ENCODE measurements at places on chromosomes 16 and 17. TPM values are rescaled to one million over a fixed set of nuclear protein-coding genes. Genes with fewer than 3 reads are reported as not detected.

Gene RHBDL3
- total RNA-seq: 4.1 TPM

Gene PITPNM3
- 2.2 TPM for total RNA-seq

Gene NOTUM
- total RNA-seq: 0.53 TPM

Gene NTN1
- total RNA-seq: 0.37 TPM

Gene GAST
- total RNA-seq: not detected

Gene TACO1
- 55.4 TPM for total RNA-seq

Gene PRDM7
- not detected for total RNA-seq

Gene MPV17L
- 6.9 TPM for total RNA-seq

Gene SPAG7
- 77.5 TPM for total RNA-seq

Gene CNTD1
- not detected for total RNA-seq

Gene GRAPL
- total RNA-seq: not detected

Gene DNAI2
- total RNA-seq: not detected

Gene C1QL1
- 30.6 TPM for total RNA-seq

Gene CSH1
- not detected for total RNA-seq

Gene DLX4
- 3.3 TPM for total RNA-seq

Gene CCL11
- not detected for total RNA-seq

Gene SLC39A11
- 14.3 TPM for total RNA-seq

Gene CRYM
- 2.1 TPM for total RNA-seq

Gene BOLA2B
- total RNA-seq: 131 TPM

Gene YBX2
- 0.56 TPM for total RNA-seq

Gene TNFRSF17
- not detected for total RNA-seq

Gene CCL7
- total RNA-seq: not detected

Gene PLA2G10
- total RNA-seq: 0.49 TPM

Gene MMP2
- total RNA-seq: 11.5 TPM

Gene ALG1
- 37.5 TPM for total RNA-seq

Gene EFCAB3
- total RNA-seq: not detected

Gene NPIPA7
- 5.4 TPM for total RNA-seq

Gene KRT40
- not detected for total RNA-seq

Gene CD300LD
- total RNA-seq: not detected

Gene NPW
- total RNA-seq: 0.64 TPM

Gene PIRT
- not detected for total RNA-seq

Gene PLEKHH3
- 14.3 TPM for total RNA-seq

Gene KCNJ12
- 1.7 TPM for total RNA-seq

Gene ASGR2
- not detected for total RNA-seq

All from A549 treated with Mapracorat at 1 μM for 4 hours (cell line).